ENCODE measurements at places on chromosomes 1 and 21. TPM values are rescaled to one million over a fixed set of nuclear protein-coding genes. Genes with fewer than 3 reads are reported as not detected.

Gene CFHR5
- total RNA-seq: not detected

Gene NT5C1A
- 0.42 TPM for total RNA-seq

Gene RHD
- not detected for total RNA-seq

Gene TAS1R3
- total RNA-seq: 0.19 TPM

Gene DMBX1
- 0.45 TPM for total RNA-seq

Gene SELENBP1
- total RNA-seq: 63.0 TPM

Gene TRIM67
- total RNA-seq: 0.22 TPM

Gene ARTN
- total RNA-seq: 0.39 TPM

Gene MYOG
- not detected for total RNA-seq

Gene MYBPH
- 0.22 TPM for total RNA-seq

Gene TMEM125
- total RNA-seq: not detected

Gene HPCAL4
- not detected for total RNA-seq

Gene MAB21L3
- 0.22 TPM for total RNA-seq

Gene TRAF5
- 13.1 TPM for total RNA-seq

Gene TFF2
- total RNA-seq: not detected

Gene S100A7A
- not detected for total RNA-seq

GRCh38 chr1:163933437-163933836 lies 611.7 kb downstream of the NUF2 start:
- DNase-seq: no peak

DNA sequence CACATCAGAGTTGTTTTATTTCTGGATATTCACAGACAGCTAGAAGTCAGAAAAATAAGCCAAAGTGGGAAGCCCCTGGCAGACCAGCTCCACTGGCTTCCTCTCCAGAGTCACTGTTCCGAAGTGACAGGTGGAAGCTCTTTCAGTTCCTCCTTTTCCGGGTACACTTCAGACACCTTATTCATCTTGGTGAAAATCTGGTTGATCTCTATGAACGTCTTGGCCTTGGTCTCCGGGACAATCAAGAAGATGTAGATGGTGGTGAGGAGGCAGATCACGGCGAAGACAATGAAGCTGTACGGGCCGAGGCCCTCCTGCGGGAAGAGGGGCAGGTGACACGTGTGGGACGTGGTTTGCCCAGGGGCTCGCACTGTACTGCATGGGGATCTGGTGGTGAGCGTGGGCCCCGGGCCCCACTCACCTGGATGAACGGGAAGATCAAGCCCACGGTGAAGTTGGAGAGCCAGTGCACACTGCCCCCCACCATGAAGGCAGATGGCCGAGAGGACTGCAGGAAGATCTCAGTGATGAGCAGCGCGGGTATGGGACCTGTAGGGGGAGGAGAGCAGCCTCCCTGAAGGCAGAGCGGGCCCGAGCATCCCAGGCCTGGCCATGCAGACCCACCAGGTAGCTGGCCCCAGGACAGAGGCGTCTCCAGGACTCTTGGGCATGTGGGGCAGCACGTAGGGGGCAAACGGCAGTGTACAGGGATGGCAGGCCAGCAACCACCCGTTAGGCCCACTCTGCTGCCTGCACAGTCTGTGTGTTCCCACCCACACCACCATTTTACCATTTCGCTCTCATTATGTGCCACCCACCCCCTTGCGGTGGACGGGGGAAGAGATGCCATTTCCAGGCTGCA lies 11.5 kb upstream of the SLC2A7 start:
- no peak for DNase-seq

- DNase-seq: no peak
Measured at GRCh38 chr1:89931964-89932363, 62.9 kb upstream of the ZNF326 start.

DNA sequence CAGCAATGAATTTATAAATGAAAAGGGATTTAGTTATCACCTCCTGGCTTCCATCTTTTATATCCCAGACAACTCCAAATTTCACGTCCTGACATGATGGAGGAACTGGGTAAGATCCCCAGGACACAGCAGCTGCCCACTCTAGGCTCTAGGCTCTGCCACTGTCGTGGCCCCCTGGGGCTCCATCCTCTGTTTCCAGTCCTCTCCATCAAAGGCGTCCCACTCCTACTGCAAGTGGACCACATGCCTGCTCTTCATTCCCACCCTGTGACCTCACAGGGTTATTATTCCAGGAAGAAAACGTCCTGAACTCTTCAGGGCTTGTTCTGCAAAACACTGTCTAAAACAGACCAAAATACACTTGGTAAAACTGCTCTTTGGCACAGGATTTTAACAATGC lies 11.9 kb downstream of the URB1 start:
- no peak for DNase-seq

- no peak for DNase-seq
Measured at GRCh38 chr1:68375919-68376318, 73.8 kb downstream of the RPE65 start.

GRCh38 chr21:31668651-31669491 lies 9.4 kb downstream of the SOD1 start:
- no peak for DNase-seq

DNA sequence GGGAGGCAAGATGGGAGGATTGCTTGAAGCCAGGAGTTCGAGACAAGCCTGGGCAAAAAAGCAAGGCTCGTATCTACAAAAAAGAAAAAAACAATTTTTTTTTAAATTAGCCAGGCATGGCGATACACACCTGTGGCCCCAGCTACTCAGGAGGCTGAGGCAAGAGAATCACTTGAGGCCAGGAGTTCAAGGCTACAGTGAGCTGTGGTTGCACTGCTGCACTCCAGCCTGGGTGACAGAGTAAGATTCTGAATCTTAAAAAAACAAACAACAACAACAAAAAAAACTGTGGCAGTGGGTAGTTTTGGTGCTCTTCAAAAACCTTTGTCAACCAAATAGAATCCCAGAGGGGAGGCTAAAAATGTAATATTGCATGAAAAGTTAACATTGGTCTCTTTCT lies 734 bp downstream of the PTPN22 start:
- no peak for DNase-seq

DNA sequence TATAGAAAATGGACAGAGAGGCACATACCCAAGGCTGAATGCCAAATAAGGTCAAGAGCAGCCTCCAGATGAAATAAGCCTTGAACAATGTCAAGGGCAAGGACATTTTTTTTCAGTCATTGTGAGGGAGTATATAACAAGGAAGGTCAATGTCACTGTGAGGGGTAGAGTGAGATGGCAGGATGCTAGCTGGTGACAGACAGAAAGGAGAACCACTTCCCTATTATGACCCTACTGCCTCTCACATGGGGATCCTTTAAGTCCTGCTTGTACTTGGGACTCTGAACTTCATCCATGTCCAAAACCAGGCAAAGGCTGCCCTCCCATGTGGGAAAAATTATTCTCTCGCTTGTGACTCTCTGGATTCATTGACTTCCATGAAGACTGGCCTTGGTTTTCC lies 119.5 kb upstream of the COA6 start:
- DNase-seq: no peak

DNA sequence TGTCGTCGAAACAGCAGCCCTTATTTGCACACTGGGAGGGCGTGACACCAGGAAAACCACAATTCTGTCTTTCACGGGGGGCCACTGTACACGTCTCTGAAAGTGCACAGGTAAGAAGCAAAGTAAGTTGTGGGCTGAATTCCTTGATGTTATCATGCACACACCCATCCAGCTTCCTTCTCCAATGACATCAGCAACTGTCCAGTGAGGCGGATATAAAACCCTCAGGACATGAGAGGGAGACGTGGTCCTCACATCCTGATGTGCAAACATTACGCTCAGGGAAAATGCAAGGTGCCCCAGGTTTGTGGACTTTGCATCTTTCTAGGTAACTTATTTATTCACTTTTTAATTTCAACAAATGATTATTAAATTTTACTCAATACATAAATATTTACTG lies 3.0 kb downstream of the TFF1 start:
- DNase-seq: no peak

GRCh38 chr1:5509664-5510452 lies 482.4 kb downstream of the NPHP4 start:
- peak; percentile 84 for DNase-seq

DNA sequence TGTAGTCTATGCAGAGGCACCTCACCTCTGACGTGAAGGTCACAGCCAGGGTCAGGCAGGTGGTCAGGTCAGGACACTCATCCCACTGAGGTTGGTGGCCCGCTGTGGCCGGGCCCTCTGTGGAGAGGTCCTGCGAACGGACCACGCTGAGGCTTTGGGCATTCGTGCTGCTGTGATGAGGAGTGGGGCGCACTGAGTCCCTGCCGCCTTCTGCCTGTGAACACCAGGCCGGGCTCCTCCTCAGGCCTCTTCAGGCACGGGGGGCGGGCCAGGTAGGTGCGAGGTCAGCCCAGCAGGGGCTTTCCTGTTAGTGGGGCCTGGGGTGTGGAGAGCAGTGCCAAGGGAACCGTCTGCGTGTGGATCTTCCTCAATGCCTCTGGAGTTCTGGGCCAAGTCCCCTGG lies 39.0 kb downstream of the COQ8A start:
- DNase-seq: peak; percentile 79

GRCh38 chr1:75625795-75626194 lies 14.9 kb upstream of the SLC44A5 start:
- DNase-seq: no peak

DNA sequence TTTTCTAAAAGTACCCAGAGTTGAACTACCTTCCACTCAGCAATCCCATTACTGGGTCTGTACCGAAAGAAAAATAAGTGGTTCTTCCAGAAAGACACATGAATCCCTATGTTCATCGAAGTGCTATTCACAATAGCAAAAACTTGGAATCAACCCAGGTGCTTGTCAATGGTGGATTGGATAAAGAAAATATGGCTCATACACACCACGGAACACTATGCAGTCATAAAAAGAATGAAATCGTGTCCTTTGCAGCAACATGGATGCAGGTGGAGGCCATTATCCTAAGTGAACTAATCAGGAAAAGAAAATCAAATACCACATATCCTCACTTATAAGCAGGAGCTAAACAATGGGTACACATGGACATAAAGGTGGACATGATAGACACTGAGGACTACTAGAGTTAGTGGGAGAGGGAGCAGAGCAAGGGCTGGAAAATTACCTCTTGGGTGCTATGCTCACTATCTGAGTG lies 32.9 kb upstream of the JUN start:
- DNase-seq: no peak

DNA sequence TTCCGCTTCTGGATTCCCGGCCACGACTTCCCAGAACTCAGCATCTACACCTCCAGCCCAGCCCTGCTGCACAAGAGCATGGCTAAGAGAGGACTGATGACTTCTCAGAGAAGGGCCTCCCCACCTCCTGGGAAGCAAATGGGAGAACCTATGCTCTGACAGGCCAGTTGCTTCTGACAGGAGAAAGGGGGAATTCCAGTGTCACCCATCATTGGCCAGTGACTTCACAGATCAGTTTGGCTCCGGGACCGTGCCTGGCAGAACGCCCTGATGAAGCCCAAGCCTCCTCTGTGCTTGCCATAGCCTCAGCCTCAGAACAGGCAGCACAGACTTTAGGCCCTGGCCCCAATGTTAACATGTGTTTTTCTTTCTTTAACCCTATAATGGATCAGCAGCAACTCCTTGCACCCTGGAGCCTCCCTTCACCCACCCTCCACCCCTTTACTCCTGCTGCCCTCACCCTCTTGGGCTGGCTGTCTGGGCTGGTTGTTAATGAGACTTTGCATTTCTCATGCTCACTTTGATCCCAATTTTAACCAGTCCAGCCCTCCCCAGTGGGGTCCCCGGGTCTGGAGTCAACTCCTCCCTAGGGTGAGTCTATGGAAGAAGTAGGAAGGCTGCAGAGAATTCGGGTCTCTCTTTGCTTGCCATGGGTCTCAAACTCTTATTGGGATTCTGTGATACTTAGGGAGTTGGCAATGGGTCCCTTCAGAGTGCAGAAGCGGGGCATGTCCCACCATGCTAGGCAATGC lies 42.7 kb upstream of the SLC30A1 start:
- no peak for DNase-seq

DNA sequence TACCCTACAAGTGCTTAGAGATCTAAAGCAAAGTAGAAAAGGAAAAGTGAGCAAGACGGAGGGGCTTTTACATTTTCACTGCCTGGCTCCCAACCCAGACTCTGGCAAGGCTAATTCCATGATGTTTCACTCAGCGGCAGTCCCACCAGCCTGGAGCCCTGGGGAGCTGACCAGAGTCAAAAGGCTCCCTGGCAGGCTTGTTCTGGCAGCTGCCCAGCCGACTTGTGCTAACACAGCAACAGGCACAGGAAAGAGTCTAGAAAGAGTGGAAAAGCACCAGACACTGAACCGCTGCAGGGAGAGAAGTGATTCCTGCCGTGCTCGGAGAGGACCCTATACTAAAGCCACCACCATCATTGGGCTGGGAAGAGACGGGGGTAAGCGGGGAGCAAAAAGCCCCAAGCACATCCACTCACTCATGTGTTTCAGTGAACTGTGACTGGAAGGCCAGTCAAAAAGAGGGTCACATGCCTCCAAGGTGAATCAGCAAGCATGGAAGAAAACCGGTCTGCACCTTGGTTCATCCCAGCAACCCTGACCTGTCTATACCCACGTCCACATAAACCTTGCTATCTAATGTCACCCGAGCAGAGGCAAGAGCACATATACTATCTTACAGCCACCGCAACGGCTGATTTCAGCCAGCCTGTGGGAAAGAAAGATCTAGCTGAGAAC lies 8.0 kb downstream of the SMIM12 start:
- no peak for DNase-seq

DNA sequence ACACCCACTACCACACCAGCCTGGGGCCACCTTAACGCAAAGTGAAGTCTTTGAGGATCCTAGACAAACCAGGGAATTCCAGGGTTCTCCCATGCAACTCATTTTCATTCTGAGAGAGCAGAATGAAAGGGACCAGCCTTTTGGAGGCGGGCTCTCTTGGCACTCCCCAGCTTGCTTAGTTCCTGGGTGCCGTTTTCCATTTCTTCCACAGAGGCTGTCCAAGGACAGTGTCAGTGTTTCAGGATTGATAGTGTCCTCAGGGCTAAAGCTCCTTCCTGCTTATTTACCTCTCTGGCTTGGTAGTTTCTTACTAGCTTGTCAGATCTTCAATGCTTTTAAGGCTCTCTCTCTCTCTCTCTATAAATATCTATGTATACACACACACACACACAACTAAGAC lies 30.1 kb upstream of the GNG4 start:
- DNase-seq: no peak

GRCh38 chr1:1215881-1216605 lies 2.1 kb upstream of the TNFRSF4 start:
- DNase-seq: no peak

GRCh38 chr1:35449334-35450008 lies 107.7 kb downstream of the KIAA0319L start:
- DNase-seq: no peak

DNA sequence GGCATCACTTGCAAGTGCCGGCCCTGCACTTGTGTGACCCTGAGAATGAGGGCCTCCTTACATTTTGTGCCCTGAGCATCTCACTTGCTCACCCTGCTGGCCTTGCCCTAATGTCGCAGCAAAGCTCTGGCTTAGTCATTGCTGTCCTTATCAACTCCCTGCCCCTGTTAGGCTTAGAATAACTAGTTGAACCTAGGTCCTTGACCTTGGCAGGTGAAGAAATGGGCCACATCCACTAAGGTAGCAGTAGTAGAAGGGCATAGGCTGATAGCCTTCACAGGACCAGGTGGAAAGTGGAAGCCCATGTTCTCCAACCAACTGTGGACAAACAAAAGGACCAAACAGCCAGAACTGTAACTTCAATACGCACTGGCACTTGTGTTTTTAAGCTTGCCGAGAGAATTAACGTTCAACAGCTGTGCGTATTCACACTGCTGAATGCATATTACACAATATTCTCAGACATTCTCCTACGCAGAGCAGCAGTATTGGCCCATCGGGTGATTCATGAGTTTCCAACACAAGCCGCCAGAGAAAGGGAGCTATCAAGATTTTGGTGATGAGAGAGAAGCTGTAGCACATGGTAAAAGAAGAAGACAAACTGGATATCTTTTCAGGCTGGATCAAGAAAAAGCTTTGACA lies 27.7 kb upstream of the PTGFRN start:
- no peak for DNase-seq

GRCh38 chr1:17274186-17275170 lies 25.6 kb downstream of the PADI3 start:
- no peak for DNase-seq

All from mesenteric fat pad (tissue), 1 donor.